ENCODE measurements at places on chromosomes 6 and 20.

GRCh38 chr20:56411759-56412472 is at the start of gene CASS4:
CASS4 (plus strand) TSS chr20:56412260; CDS start chr20:56412459, 199 bp downstream.
- no peak for DNase-seq

- no peak for DNase-seq
These were observed 383.7 kb downstream of the CD83 start for GRCh38 chr6:14501240-14501639.

DNA sequence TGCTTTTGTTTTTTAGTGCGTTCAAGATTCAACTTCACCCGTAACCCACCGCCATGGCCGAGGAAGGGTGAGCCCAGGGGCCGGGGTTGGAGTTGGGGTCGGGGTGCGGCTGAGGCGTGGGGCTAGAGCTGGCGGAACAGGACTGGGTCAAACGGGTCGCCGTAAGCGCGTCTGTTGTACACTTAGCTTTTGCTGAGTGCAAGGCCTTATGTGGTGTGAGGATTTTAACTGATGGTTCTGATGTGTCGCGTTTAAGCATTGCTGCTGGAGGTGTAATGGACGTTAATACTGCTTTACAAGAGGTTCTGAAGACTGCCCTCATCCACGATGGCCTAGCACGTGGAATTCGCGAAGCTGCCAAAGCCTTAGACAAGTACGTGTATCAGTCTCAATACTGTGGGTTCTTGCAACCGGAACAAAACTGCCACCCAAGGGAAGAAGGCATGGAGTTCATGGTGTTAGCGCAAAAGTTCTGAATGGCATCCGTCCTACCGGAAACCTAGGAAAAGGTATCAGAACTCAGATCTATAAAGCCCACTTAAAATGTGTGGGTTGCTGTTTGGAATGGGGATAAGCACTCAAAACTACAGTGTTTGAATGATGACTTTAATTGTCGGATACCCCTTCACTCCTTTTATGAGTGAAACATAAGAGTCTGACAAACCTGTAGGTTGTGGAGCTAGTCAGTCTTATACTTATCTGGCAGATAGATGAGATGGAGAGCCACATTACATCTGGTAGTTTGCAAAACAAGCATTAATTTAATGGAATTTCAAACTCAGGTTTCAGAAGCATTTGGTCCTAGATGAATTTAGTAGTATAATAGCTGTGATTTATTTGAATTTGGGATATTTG is 574 bp downstream of the RPS12 start:
- DNase-seq = no peak

DNA sequence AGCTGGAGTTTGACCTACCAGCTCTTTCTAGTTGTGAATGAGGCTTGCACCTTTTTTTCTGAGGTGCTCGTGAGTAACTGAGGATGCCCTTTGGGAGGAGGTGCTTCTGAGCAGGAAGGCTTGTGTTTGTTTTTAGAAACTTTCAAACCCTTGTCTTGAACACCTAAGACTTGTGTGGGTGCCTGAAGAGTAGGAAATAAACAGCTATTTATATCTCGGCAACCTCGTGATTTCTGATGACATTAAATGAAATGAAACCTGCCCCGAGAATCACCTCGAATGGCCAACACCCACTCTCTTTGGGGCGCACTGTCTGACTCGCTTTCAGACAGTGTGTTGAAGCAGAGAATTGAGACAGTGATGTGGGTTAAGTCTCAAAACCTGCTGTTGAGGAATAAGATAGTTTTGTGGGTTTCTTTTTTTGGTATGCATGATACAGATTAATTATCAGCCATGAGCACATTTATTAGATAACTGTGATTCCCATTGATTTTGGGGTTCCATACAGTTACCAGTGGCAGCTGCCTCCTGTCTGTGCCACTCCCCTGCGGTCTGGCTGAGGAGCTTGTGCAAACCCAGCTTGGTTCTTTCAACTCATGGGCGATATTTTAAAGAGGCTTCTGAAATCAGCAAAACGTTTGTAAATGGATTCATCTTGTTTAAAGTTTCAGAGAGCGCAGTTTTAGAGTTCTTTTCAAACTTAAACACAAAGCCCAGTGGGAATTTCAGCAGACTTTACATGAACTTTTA is 8.4 kb downstream of the IRF4 start:
- no peak for DNase-seq

DNA sequence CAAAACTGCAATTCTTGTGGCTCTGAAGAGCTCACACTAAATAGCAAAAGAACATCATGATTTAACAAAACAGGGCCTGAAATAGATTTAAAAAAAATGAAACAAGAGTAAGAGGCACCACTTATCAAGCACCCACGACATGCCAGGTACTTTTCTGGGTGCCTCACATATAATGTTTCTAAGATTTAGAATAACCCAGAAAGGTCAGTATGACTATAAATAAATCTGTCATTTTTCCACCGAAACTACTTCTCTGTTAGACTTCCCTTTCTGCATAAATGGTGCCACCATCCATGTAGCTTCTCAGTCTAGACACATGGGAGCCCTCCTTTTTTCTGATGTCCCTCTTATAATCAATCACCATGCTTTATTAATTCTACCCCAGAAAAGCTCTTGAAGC is 652.4 kb upstream of the CHD6 start:
- DNase-seq = no peak

DNA sequence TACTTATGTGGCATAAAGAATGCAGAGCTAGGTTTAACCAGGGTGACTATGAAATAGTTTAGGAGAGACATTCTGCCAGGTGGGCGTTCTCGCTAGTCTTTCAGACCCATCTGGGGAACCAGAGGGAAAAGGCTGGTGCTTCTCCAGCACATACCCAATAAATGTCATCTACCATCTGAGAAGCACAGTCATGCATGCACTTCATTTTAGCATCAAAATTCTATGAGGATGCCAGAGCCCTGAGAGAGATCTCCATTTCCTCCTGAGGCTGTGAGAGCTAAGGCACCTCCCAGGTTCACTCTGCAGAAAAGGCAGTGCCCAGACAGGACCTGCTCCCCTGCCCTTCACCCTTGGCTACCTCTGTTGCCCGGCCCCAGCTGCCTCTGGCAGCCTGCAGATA is 231.7 kb upstream of the PRND start:
- no peak for DNase-seq

DNA sequence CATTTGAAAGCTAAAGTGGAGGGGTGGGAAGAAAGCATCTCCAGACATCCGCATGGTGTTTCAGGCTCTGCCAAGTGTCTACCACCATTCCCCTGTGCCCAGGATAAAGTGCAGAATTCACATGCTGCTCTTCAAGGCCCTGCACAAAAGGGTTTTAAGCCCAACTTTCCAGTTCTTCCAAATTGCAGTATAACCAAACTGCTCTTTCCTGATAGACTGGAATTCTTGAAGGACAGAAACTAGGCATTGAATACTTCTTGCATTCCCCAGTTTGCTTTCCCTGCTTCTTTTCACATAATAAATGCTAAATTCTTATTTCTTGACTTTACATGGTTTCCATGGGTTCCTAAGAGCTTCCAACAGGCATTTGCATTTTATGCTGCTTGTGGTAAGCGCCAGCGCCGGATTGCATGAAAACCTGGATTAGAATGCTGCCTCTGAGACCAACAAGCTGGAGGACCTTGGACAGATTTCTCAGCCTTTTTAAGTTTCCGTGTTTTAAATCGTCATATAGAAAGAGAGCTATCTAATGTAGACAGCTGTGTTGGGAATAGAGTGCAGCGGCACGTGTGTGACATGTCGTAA is 7.9 kb downstream of the SOX4 start:
- no peak for DNase-seq

DNA sequence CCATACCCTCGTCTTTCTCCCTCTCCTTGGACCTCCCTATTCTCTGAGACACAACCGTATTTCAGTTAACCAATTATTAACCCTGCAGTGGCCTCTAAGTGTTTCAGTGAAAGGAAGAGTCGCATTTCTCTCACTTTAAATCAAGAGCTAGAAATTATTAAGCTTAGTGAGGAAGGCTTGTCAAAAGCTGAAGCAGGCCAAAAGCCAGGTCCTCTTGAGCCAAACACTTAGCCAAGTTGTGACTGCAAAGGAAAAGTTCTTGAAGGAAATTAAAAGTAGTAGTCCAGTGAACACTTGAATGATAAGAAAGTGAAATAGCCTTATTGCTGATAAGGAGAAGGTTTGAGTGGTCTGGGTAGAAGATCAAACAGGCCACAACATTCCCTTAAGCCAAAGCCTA is 58.3 kb downstream of the SNX9 start:
- no peak for DNase-seq

All from muscle of arm (tissue), 14 donors.